ENCODE measurements at places on chromosomes 1 and 21.

- no peak for DNase-seq
Observed at GRCh38 chr1:85058786-85059185, 10.5 kb upstream of the MCOLN3 start.

DNA sequence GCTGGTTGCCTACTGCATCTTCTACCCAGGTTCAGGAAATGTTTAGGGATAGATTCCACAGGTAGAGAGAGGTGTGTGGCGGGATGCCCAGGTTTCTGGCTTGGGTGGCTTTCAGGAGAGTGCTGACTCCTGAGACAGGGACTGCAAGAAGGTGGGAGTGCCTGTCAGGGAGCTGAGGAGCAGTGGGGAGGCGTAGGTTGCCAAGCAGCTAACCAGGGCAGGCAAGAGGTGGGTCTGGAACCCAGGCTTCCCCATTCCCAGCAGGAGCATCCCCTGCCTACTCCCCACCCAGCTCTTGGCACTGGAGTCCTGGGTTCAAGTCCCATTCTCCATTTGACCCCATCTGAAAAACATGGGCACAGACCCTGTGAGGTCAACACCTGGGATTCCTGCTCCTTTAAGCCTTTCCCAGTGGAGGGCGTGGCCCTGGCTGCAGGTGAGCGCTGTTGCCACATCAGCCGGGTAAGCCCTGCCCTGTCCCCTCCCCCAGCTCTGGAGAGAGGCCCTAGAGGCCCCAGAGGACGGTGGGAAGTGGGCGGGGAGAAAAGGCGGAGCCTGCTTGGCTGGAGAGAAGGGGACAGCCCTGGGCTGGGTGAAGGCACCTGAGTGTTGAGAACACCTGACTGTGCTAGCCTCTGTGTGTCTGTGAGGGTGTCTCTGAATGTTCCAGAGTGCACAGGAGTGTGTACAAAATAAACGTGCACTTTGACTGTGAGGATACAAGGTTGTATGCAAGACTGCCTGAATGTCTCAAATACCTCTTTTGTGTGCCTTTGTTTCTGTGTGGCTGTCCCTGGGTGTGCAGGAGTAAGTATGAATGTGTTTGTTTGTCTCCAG, 14.0 kb upstream of the SYNC start:
- peak; percentile 72 for DNase-seq

- no peak for DNase-seq
Observed at GRCh38 chr1:76695535-76695934, 171.7 kb upstream of the ST6GALNAC5 start.

GRCh38 chr21:38911484-38912101, 105.9 kb downstream of the ETS2 start:
- DNase-seq, result no peak

- no peak for DNase-seq
Observed at GRCh38 chr1:3520419-3521378, 66.2 kb downstream of the ARHGEF16 start.

GRCh38 chr1:154698320-154699096, 90.5 kb upstream of the ADAR start:
- no peak for DNase-seq

GRCh38 chr1:20031836-20032235, 38.2 kb upstream of the PLA2G5 start:
- DNase-seq, result no peak

DNA sequence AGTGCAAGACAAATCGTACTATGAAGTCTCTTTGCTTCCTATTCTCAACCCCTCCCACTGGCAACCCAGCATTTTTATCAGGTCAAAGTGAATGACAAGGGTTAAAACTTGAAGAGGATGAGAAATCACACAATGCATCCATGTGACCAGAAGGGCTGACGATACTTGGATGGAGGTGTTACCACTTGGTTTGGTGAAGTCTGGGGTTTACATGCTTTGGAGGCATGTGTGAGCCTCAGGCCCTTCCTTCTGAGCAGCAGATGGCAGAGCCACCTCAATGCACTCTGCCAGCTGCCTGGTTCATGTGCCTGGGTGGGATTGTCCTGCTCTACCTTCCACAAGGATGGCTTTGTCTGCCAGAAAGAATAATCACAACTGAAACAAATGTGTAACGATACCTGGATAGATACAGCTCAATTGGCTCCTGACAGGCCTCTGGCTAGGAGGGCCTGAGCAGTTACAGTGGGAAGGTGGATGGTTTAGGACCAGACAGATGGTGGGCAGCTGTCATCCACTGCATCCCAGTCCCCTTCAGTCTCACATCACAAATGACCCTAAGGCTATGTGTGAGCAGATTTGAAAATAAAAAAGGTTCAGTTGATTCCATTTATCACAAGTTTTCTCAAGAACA, 51.5 kb upstream of the CNIH3 start:
- no peak for DNase-seq

GRCh38 chr1:218970397-218970990, 203.2 kb upstream of the LYPLAL1 start:
- DNase-seq, result no peak

DNA sequence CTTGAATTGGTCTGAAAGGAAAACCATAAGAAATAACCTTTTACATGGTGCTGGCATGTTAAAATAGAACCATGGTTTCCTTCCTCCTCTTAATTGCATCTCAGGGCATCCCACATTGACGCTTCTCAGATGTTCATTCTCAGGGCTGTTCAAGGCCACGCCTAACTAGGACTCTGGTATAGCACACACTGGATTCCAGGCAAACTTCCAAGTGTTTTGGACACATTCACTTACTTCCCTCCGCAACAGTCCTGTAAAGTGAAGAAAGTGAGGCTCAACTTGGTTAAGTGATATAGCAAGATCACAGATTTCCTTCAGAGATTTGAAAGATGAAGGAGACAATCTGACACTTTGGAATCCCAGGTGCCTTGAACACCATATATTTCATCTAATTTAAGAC, 244.8 kb downstream of the DUSP10 start:
- no peak for DNase-seq

GRCh38 chr1:4657960-4658541, 3.6 kb downstream of the AJAP1 start:
- DNase-seq, result no peak

DNA sequence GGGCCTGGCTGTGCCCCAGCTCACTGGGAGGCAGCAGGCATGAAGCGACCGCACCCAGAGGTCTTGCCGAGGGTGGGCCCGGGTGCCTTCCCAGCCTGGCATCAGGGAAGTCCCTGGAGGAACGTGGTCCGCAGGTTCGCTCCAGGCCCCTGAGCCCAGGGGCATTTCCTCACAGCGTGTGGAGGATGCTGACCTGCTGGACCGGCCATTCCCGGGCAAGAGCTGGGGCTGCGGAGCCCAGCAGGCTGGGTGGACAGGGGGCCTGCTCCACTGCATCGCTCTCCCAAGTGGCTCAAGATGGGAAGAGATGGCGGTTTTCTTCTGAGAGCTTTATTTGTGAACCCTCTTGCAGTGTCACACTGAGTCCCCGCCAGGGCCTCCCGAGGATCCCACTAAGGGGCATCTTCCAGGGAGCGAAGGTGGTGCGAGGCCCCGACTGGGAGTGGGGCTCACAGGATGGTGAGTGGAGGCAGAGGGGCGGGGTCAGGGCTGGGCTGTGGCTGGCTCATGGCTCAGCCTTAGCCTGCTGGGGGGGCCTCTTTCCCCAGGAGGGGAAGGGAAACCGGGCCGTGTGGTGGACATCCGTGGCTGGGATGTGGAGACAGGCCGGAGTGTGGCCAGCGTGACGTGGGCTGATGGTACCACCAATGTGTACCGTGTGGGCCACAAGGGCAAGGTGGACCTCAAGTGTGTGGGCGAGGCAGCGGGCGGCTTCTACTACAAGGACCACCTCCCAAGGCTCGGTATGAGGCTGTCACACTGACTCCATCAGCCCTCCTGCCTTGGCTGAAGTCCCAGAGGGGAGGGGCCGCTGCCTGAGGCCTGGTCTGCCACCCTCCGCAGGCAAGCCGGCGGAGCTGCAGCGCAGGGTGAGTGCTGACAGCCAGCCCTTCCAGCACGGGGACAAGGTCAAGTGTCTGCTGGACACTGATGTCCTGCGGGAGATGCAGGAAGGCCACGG, 7.2 kb upstream of the MMP23B start:
- DNase-seq, result no peak

DNA sequence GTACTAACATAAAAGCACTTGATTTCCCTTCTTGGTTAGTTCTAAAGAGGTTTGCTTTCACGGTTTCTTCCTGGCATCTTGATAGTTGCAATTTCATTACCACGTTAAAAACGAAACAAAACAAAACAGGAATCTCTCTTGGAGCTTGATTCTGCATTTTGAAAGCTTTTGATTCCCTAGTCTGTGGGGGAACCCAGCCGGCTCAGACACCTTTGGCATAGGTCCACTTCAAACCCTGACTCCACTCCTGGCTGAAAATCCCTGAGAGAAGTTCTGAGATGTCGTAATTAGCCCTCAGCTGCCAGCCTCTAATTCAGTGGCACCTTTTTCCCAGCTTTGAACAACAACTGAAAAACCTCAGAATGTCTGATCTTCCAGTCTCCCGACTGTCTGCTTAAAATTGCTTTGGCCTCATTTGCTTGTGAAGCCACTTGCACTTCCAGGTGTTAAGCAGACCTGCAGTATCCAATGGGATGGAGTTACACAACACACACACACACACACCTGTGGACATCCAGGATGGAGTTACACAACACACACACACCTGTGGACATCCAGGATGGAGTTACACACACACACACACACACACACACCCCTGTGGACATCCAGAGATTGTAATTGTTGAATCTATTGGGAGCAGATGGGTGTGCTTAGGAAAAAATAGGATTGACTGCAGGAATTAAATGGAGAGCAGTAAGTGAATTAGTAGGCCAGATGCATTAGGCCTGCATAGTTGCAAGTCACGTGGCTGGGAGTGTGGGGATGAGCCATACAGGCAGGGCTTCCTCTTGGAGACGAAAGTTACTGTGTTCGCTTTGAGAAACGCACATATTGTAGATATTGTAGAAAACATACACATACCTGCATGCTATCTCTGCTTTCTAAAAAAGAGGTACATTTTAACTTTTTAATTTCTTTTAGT, 285.6 kb upstream of the FMN2 start:
- no peak for DNase-seq

DNA sequence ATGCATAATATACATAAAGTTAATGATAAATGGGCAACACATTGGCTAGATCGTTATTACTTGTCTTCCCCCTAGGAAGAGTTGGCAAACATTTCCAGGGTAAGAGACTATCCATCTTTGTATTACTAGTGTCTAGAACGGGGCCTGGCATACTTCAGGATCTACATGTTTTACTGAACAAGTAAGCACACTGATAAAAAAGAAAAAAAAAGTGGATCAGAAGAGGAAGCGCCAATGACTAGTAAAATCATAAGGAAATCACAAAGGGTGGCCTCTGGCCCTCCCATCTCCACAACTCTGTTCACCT, 482 bp downstream of the TM2D1 start:
- DNase-seq, result no peak

DNA sequence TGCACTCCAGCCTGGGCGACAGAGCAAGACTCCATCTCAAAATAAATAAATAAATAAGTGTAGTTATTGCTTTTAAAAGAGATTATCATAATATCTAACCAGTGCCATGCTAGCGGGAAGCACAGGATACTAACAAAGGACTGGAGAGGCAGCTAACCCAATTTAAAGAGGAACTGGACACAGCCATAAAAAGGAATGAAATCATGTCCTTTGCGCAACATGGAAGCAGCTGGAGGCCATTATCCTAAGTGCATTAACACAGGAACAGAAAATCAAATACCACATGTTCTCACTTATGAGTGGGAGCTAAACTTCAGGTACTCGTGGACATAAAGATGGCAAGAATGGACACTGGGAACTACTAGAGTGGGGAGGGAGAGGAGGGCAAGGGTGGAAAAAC, 54.9 kb downstream of the TM2D1 start:
- DNase-seq, result no peak

DNA sequence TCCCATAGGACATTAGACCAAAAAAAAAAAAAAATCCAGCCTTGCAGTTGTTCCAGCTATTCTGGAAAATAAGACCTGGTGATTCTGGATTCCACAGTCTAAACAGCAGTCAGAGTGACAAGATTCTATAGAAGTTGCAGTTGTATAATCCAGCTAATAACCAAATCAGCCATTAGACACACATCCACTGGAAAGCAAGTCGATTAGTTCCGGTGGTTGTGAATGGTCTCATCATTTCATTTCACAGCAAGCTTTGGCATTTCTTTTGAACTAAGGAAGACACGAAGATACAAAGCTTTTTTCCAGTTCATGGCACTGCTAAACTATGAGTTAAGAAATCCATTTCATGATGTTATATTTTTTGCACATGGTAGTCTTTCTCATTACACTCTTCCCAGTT, 54.4 kb upstream of the FAM89A start:
- no peak for DNase-seq

DNA sequence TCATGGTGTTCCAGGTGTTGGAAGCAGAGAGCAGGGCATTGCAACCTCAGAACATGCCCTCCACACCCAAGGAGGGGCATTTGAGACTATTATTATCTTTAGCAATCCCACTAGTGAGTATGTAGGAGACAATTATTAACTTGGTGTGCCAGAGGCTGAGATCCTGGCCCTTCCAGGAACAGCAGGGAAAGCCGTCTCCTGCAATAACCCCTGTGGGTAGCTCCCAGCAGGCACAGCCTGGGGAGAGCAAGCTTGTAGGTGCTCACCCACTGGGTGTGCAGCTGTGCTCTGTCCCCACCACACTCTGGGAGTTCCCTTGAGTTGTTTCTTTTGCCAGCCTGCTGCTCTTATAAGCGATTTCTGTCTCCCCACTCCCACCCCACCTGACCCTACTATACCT, 10.3 kb downstream of the CFAP107 start:
- DNase-seq, result no peak

DNA sequence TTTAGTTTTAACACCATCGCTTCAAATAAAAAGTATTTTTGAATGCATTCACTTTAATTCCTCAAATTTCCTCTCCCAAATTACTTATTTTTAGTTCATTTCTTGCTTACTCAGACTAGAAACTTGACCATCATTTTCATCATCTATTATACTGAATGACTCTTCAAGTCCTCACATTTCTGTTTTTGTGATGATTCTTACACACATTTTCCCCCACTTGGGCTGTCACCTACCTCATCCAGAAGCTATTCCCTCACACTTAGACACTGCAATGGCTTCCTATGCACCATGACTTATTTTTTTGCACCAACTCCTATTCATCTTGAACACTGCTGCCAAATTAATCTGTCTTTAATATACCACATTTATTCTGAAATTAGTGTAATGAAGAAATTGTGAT, 239.6 kb upstream of the DUSP10 start:
- no peak for DNase-seq

DNA sequence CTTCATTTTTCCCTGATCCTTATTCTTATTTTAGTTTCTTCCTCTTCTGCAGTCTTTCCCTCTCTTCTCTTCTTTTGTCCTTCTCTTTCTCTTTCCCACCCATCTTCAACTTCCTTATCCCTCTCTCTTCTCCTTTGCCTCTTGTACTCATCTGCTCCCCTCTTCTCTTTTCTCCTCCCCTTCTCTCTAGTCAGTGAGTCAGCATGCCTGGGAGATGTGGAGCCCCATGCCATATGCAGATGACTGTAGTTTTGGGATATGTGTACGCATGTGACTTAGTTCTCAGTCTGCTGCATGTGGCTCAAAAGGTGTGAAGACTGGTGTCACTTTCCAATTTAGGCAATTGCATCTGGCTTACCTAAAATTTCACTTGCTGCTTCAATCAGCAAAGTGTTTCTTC, 10.4 kb downstream of the DNAJC6 start:
- no peak for DNase-seq

- no peak for DNase-seq
Observed at GRCh38 chr1:200184196-200184595, 156.7 kb downstream of the NR5A2 start.
